Activated T-helper 17 cell treated with anti-CD3 and anti-CD28 coated beads, Interleukin-2, amount 50 U/mL, for 72 hours (primary cell): ENCODE measurements at places on chromosomes 13 and 19. TPM values are rescaled to one million over a fixed set of nuclear protein-coding genes. Genes with fewer than 3 reads are reported as not detected.

The SLC25A41 gene
- not detected for total RNA-seq

The TYROBP gene
- total RNA-seq, result not detected

DNA sequence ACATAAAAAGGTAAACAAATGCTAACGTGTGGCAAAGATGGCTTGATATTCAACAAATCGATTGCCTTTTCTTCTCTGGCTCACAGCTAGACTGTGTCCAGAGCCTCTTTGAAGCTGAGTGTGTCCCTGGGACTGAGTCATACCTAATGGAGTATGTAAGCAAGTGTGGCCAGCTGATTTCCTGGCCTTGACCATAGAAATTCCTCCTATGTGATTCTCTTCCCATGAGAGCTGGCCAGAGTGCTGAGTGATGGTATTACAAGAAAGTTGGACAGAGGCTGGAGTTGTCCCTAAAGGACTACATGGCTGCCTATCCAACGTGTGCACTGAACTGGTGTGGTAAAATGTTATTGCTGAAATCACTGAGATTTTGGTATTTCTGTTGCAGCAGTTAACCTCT is 320.1 kb upstream of the SLC10A2 start:
- no peak for ATAC-seq

- no peak for ATAC-seq
Observed at GRCh38 chr13:83372786-83373185, 509.5 kb downstream of the SLITRK1 start.

- ATAC-seq, result peak; percentile 74
Observed at GRCh38 chr19:15304140-15304705, 28.1 kb downstream of the BRD4 start.
